ENCODE measurements at places on chromosomes 3 and 15.

- no peak for DNase-seq
Measured at GRCh38 chr15:89221543-89221942, at the start of gene RLBP1. TSS of gene RLBP1 (minus strand) at chr15:89221579. CDS start at chr15:89218975, 2,604 bp downstream.

DNA sequence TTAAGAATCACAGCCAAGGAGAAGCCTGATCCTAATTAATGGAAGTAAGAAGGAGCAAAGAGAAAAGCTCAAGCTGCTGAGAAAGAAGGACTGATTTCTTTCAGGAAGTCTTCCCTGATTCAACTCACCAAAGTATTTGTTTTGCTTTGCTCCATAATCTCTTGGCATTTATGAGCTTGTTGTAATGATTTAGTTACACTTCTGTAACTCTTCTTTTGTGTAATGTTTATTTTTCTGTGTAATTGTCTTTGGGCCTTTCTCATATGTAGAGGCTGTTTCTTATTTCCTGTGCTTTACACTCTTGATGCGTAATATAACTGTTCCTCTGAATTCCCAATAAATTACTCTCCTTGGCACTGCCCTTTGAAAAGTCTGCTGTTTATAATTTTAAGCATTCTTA is 80.0 kb downstream of the COL6A5 start:
- DNase-seq: no peak

- no peak for DNase-seq
Measured at GRCh38 chr15:36769098-36769497, 189.7 kb downstream of the CDIN1 start.

DNA sequence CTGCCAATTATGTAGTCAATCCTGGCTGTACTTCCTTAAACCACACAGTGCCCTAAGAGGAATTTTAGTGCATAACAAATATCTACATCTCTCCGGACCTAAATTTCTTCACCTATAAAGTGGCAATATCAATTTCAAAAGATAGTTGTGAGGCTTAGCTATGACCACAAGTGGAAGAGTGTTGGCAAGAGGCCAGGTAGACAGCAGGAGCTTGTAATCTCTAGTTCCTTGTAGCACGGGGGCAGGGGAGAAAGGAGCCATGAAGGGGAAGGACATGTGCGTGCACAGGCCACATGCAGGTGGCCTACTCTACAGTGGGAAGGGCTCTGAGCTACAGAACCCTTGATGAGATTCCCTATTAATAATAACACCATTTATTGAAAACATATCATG is 269.7 kb downstream of the ABHD5 start:
- DNase-seq: no peak

DNA sequence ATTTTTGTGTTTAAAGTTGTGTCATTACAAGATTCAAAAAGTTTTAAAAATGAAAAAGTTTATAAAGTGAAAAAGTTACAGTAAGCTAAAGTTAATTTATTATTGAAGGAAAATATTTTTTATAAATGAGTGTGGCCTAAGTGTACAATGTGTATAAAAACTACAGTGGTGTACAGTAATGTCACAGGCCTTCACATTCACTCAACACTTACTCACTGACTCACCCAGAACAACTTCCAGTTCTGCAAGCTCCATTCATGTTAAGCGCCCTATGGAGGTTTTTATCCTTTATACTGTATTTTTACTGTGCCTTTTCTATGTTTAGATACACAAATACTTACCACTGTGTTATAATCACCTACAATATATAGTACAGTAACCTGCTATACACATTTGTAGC is 76.3 kb downstream of the DTWD1 start:
- DNase-seq: no peak

GRCh38 chr15:71469413-71469812 is 340.9 kb upstream of the NR2E3 start:
- DNase-seq: no peak

DNA sequence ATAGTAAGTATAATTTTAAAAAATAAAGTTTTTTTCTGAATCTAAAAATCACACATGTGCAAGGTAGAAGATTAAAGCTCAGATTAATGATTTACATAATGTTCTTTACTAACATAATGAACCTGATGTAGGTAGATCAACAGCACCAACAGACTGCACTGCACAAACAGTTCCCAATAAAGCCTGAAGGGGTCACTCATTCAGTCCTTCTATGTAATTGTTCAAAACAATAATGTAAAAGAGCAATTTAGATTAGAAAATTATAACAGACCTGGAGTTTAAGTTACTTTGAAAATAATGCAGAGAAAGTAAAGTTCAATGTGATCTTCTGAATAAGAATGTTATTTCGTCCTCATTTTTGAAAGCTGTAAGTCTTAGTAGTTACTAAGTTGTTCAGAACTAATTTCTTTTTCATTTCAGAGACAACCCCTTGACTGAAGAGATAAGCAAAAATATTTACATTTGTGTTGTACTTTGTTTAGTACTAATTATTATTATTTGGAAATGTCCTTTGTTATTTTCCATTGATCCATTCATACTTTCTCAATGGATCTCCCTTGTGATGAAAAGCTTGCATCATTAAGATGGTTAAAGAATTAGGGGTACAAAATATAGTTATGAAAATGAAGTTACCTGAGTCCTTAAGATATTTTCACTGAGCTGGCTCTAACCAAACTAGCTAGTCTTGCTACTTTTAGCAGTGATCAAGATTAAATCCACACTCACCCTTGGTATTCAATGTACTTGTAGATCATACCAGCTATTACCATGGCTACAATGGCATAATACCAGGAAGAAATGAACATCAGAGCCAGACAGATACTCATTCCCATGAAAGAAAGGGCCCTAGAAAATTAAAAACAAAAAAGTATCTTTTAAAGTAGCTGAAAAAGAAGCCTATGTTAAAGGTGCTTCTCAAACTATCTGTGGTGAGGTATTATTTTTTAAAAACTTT is 16.8 kb downstream of the EMC4 start:
- DNase-seq: peak; percentile 17

DNA sequence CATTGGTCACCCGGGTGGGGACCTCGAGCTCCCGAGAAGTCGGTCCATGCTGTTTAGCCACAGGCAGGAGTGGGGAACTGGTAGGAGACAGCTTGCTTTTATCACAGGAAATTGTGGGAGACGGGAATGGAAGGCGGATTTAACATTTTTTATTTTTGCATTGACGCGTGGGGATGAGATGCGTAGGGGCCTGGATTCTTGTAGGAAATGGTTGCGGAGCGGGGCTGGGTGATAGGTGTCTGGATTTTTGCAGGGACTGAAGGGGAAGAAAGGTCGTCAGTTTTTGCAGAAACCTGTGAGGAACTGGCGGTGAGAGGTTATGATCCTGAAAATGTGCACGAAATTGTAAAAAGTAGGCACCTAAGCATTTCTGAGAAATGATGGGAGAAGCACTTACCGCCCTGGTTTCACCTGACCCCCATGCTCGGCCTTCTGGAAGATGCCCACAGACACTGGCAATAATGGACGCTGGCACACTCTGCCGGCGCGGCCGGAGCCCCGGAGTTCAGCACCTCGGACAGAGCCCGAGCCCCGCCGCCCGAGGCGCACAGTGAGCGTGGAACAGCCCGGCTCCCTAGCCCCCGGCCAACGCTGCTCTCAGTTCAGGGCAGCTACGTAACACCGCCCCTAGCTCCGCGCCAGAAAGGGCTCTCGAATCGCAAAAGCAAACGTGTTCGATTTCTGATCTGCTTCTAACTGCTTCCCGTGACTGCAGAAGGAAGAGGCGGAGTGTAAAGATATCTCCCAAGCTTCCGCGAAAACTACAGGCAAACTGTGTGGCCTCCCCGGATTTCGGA is 928 bp downstream of the ANKRD34C start:
- peak; percentile 28 for DNase-seq

DNA sequence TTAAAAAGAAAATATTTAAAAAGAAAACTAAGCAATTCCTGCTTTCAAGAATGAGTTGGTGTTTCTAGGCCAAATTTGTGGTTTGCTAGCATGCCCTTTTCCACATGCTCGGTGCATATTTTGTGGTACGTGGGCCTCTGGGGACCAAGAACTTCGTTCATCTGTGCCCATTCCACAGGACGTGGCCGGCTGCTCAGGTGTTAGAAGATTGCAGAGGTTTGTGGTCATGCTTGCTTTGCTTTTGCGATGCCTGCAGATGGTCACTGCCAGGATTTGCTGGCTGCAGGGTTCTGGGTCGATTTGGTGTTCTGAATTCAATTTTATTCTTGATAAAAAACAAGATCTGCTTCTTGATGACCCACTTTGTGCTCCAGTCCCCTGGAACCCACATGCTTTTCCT is 7.5 kb downstream of the PSTPIP1 start:
- DNase-seq: no peak

DNA sequence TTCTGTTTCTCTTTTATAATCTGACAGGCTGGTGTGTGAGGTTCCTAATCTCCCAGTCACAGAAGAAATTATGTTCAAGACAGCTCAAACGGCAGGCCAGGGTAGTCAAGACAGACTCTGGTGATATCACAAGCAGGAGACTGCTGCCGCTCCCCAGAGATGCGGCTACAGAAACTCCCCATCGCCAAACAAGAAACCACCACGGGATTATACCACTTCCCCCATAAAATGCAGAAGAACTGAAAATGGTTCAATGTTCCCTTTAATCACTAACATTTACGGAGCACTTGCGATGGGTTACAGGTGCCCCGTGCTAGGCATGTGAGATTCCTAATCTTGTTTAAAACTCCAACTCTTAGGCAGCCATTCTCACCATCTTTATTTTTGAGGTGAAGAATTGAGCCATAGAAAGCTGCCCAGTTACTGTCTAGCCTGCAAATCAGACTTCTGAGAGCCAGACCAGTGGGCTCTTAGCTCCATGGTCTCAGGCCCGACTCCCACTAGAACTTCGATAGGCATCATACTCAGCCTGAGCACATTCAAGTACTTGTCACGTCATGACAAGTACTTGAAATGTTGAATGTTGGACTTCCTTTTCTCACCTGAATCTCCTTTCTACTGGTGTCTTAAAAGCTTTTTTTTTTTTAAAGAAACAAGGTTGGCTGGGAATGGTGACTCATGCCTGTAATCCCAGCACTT is 58.4 kb downstream of the TBC1D2B start:
- no peak for DNase-seq
